ENCODE measurements at places on chromosomes 5 and 9.

GRCh38 chr5:139901986-139902385 lies 106.4 kb downstream of the PSD2 start:
- no peak for DNase-seq

DNA sequence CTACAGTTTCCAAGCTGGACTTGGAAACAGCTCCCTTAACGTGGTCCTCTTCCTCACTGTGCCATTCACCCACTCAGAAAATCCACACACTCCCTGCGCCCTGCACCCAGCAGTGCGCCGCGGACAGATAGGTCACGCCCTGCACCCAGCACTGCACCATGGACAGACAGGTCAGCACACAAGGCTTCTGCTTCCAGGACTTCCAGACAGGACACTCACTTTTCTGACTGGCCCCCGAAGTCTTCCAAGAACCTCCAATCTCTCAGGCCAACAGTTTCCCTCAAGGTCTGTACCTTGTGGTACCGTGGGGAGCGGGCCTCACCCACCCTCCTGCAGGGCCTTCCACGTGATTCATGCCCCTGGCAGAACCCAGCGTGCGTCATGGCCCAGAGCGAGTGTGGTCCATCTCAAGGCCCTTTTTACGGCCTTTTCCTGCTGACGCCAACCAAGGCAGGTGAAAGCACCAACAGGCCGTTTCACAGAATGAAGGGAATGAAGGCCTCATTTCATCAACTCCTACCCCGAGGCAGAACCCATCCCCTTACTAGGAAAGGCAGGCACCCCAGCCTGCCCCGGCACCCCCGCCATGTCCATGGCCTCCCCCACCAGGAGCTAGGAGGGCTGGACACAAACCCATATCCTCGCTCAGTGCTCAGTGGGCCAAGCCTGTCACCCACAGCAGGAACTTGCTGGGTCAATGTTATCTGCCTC lies 17.3 kb downstream of the VAV2 start:
- DNase-seq = no peak

GRCh38 chr9:106560540-106560939 lies 302.4 kb upstream of the ZNF462 start:
- DNase-seq = no peak

DNA sequence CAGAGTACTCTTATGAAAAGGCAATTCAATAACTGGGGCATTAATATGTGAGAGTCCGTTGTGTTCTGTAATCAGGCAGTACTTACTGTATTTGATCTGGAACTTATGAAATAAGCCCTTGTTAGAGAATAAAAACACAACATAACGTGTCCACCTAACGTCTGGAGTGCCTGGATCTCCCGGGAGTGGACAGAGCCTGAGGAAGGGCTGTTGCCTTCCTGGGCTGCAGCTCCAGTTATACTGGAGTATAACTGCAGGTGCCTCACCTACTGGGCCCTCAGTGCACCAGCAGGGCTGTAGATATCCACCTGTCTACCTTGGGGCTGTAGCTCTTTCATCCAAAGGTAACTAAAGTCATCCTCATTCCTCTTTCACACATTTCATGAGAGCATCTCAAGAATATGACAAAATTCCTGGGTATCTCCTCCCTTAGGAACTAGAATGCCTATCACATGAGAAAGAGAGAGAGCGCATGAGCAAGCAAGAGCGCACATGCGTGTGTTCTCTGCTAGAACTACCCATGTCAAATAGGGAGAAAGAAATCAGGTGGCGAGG lies 200.1 kb downstream of the GAPVD1 start:
- no peak for DNase-seq

DNA sequence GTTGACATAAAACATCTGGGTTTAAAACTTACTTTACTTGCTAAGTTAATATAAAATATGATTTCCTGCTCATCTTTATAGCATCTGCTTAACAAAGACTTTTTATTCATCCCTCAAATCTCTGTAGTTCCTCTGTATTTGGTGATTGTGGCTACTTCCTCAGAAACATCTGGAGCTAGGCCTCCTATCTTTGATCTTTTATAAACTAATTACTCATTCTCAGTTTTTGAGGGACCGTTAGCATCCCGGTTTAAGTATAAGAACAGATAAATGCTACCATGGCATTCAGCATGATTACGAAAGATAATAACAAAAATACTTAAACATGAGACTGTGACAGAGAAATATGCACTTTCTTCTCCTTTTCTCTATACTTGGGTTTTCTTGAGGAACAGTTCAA lies 85.3 kb downstream of the SLC38A9 start:
- no peak for DNase-seq

DNA sequence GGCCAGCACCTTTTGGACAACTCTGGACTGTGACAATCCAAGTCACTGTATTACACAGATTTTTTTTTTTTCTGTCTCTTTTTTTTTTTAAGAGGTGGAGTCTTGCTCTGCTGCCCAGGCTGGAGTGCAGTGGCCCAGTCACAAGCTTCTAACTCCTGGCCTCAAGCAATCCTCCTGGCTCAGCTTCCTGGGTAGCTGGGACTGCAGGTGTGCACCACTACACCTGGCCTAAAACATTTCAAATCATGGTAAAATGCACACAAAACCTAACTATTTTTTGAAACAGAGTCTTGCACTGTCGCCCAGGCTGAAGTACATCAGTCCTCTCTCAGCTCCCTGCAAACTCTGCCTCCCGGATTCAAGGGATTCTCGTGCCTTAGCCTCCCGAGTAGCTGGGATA lies 7.2 kb upstream of the N4BP3 start:
- DNase-seq = no peak

GRCh38 chr5:51746023-51746422 lies 362.8 kb downstream of the ISL1 start:
- DNase-seq = no peak

- no peak for DNase-seq
Measured at GRCh38 chr5:58462154-58462553, 2.3 kb upstream of the PLK2 start.

- no peak for DNase-seq
Measured at GRCh38 chr9:136691316-136692184, 4.3 kb upstream of the AGPAT2 start.

- no peak for DNase-seq
Measured at GRCh38 chr5:1111727-1112289, at the start of gene SLC12A7. Gene SLC12A7, minus strand, starts transcription at chr5:1112063. Its CDS starts 72 bp downstream, at chr5:1111991.

GRCh38 chr9:371349-371748 lies 156.7 kb downstream of the DOCK8 start:
- DNase-seq = no peak

- DNase-seq = no peak
Measured at GRCh38 chr5:73380041-73380440, 68.5 kb downstream of the FOXD1 start.

DNA sequence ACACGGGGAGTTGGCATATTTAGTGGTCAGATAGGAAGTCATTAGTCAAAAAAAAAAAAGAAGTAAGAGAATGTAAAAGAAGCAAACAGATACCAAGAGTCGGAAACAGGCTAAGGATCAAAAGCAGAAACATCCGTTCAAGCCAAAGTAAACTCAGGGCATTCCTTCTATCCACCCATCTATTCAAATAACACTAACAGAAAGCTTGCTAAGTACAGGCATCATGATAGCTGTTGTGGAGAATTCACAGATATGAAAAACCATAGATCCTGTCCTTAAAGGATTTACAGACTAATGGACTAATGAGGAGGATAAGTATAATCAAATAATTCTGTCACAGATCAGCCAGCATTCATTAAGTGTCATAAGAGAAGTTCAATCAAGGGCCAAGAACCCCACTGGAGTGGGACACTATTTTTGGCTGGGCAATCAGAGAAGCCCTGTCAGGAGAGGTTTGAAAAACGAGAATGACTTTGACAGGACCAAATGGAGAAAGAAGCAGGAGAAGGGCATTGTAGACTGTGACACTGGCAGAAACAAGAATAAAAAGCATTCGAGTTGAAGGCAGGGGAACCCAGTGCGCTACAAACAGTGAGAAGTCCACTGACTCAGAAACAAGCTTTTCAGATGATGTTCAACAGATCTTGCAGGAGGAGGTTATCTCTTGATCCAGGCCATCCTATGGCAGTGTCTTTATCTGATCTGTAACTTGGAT lies 154.2 kb upstream of the TSLP start:
- DNase-seq = no peak

DNA sequence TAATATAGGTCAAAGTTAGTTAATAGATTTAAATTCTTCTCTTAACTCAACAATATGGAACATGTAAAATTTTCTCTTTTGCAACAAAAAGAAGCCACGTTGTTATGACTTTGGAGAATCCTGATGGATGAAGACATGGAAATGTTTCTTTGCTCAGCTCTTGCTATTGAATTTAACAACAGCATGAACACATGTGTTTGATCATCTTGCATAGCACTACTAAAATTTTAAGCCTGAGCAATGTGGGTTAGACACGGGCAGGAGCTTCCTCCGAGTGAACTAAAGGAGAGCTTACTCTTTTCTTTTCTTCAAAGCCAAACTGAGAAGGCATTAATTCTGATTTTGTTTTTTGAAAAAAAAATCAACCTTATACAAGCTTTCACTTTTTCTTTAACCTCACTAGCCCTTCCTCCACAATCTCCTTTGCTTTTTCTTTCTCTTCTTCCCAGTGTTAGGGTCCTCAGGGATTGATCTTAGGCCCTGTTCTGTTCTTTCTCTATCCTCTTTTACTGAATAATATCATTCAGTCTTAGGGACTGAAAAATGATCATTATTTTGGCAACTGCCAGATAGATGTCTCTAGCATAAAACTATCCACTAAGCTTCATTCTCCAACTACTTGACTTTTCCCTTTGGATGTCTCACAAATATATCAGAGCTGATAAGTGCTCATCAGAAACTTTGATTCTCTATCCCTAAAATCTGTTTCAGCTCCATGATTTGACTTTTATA lies 36.9 kb downstream of the ADAMTS19 start:
- no peak for DNase-seq

GRCh38 chr9:109199676-109200075 lies 32.6 kb upstream of the FRRS1L start:
- no peak for DNase-seq

DNA sequence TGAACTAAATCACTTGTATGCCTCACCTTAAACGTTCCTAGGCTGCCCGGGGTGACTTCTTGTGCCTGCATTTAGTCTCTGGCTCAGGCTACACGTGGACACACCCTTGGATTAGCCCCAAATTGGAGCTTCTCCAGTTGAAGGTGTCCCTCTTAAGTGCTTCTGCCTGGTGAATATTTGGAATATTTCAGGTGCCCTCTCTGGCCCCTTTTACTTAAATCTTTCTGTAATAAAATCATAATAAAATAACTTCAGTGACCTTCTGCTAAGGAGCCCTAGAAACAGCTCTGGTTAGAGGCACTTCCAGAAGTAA lies 74.3 kb upstream of the KLF9 start:
- DNase-seq = no peak

Data from H1 (cell line).